ENCODE measurements at places on chromosomes 6 and 20. TPM values are rescaled to one million over a fixed set of nuclear protein-coding genes. Genes with fewer than 3 reads are reported as not detected.

Gene PKHD1
- total RNA-seq = under 0.01 TPM

DNA sequence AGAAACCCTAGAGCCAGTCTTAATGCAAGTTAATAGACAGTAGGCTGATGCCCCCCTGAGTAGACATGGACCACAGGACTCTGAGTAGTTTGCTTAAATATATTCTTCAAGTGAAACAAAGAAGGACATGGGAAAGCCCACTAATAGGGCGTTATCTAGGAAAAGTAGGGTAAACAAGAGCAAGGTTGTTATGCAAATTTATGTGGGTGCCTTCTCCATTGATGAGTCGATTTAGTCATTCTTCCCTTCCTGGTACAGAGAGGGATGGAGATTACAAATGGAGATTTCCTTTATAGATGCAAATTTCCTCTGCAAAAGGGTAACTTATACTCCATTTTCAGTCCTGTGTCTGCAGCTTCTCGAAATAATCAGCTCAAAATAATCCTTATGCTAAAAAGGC is 262.0 kb downstream of the CD83 start:
- no peaks in the 10 kb centered on the region for H3K4me1 ChIP-seq
- no peak overlapping the region for H3K4me3 ChIP-seq
- H3K36me3 ChIP-seq = no peaks in the 10 kb centered on the region
- no peak overlapping the region for H3K27ac ChIP-seq

Gene POLR1H
- 26.5 TPM for total RNA-seq

DNA sequence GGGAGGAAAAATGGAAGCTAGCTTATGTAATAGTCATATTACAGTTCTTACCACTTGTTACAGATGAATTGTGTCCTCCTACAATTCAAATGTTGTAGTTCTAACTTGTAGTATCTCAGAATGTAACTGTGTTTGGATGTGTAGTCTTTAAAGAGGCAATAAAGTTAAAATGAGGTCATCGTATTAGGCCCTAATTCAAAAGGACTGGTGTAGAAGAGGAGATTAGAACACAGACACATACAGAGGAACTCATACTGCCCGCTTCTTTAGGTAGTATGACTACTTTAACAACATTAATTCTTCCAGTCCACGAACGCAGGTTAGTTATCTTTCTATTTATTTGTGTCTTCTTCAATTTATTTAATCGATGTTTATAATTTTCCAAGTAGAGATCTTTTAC is 46.5 kb upstream of the TPD52L1 start:
- H3K27me3 ChIP-seq = no peaks in the 10 kb centered on the region
- H3K27ac ChIP-seq = no peak overlapping the region
- no peaks in the 10 kb centered on the region for H3K4me1 ChIP-seq
- H3K4me3 ChIP-seq = no peak overlapping the region
- no peak for DNase-seq

DNA sequence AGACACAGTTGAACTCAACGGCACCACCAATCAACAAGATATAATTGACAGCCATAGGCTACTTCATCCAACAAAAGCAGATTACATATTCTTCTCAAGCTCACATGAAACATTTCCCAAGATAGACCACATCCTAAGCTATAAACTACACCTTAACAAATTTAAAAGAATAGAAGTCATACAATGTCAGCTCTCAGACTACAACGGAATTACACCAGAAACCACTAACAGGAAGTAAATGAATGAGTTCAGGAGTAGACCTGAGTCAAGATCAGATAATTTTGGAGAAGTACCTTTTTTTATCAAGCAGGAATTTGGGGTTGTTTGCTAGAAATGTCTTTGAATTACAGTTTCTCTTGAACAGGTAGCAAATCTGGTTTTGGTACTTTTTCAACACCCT is 237.8 kb downstream of the TBX18 start:
- no peaks in the 10 kb centered on the region for H3K36me3 ChIP-seq
- no peaks in the 10 kb centered on the region for H3K4me1 ChIP-seq
- no peak for DNase-seq
